Globus pallidus (tissue), 1 donor: ENCODE measurements at places on chromosomes 12 and 14.

- DNase-seq: no peak
Observed at GRCh38 chr12:83796531-83796930, 1109.8 kb downstream of the TMTC2 start.

GRCh38 chr14:99035712-99036610 lies 236.0 kb downstream of the BCL11B start:
- peak; percentile 43 for DNase-seq

GRCh38 chr12:67747869-67748742 lies 99.6 kb downstream of the DYRK2 start:
- DNase-seq: no peak

- DNase-seq: no peak
Observed at GRCh38 chr14:99320621-99321235, 48.7 kb upstream of the BCL11B start.

GRCh38 chr14:101361044-101361443 lies 200.3 kb upstream of the DIO3 start:
- DNase-seq: no peak

DNA sequence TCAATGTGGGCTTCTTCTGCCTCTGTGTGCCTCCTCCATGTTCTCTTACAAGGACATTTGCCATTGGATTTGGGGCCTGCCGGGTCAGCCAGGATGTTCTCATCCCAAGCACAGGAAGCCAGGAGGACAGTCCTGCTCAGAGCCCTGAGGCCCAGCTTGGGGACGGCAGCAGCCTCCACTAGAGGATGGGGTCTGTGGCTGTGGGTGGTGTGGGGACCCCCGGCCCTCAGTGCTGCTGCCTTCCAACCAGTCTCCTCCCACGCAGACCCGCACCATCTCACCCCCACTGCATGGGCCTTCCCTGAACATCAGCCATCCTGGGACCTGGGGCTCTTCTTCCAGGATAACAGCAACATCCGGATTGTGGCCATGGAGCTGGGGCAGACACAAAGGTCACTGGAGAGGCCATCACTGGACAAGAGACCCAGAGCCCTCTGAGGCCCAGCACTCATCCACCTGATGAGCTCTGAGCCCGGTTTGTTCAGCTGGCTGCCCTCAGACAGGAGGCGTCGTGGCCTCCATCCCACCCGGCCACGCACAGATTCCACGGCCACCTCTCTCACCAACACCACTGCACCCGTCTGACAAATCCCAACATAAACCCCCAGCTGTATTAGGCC lies 56.5 kb upstream of the C14orf180 start:
- no peak for DNase-seq

- DNase-seq: no peak
Observed at GRCh38 chr14:35758523-35759129, 50.5 kb downstream of the RALGAPA1 start.

GRCh38 chr14:34036319-34036766 lies 85.5 kb upstream of the EGLN3 start:
- DNase-seq: no peak

- no peak for DNase-seq
Observed at GRCh38 chr14:65371784-65372183, 40.7 kb upstream of the FUT8 start.

GRCh38 chr14:103130017-103130764 lies 6.9 kb downstream of the TNFAIP2 start:
- DNase-seq: no peak

- no peak for DNase-seq
Observed at GRCh38 chr14:72049462-72049861, 117.2 kb downstream of the RGS6 start.

DNA sequence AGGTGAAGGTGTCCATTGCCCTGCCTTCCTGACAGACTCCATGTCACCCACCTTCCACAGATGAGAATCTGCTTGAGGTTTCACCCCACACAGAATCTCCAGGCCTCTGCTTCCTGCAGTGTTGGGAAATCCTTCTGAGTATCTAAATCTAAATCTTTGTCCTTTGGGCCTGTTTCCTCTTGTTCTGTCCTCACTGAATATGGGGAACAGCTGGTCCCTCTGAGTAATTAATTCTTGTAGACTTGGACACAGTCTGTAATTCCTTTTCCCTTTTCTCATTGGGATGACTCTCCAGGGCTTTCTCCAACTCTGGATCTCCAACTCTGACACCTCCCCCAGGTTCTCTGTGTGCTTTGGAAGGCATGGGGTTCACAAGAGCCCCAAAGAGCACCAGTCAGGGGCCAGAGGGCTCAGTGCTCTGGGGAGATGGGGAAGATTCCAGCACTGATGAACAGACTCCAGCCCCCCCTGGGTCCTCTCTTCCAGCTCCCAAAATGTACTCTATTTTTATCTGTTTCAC lies 2.3 kb upstream of the ACVRL1 start:
- no peak for DNase-seq

GRCh38 chr14:105085766-105086165 lies 20.5 kb upstream of the GPR132 start:
- no peak for DNase-seq

DNA sequence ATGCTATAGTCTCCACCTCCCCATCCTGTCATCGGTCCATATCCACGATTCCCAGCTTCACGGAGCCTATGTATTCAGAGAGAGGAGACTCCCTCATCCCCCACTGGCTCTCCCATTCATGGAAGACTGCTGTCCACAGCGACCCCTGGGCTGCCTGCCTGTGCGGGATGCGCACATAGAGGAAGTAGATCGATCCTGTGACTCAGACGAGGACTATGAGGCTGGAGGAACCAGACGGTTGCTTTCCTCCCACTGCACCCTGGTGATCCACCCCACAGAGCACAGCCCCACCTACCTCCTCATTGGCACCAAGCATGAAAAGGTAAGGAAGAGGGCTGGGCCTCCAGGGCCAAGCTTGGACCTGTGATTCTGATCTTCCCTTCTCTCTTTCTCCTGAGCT lies 24.4 kb downstream of the PIGH start:
- DNase-seq: no peak

DNA sequence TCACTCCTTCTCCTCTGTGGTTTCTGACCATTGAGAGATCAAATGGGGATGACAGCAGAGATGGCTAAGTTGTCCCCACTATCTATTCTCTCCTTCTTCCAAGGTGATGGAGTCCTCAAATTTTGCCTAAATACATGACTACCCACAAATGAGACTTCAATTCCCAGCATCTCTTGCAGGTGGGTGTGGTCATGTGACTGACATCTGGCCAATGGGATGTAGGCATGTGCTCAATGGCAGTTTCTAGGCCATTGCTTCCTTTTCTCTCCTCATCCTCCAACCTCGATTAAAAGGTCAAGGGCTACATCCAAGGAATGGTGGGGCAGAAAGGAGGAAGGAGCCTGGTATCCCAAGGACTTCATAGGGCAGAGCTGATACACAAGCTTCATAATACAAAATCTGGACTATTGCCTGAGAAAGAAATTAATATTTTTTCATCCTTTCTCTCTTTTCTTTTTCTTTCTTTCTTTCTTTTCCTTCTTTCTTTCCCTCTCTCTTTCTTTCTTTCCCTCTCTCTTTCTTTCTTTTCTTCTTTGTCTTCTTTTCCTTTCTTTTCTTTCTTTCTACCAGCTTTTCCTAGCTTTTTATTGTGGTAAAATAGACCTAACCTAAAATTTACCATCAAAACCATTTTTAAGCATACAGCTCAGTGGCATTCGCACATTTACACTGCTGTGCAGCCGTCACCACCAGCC lies 100.9 kb upstream of the PRB2 start:
- DNase-seq: no peak

GRCh38 chr12:117039891-117040309 lies 59.3 kb downstream of the TESC start:
- no peak for DNase-seq

GRCh38 chr12:7034464-7034863 lies 16.2 kb upstream of the LPCAT3 start:
- DNase-seq: no peak

DNA sequence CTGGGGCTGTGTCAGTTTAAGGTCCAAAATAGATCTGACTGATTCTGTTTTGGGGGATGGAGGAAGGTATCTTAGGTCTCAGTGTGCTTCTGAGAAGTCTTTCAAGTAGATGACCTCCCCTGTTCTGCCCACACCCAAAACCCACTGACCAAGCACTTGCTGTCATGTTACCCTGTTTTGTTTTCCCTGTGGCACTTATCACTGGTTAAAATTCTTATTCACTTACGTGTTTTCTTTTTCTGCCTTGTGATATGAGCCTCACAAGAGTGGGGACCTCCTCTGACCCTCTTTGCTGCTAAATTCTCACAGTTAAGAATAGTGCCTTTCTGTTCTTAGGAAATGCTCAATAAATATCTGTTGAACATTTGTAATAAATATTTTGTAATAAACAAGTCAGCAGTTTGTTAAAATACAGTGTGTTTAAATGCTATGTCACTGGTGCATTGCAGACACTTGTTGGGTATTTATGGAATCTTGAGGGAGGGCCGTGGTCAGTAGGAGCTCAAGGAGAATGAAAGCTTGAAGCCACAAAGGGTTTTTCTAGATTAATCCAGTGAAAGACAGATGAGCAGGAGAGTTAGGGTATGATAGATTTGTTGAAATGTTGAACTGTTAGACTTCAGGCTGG lies 20.9 kb downstream of the PLEKHA5 start:
- DNase-seq: no peak

- peak; percentile 2 for DNase-seq
Observed at GRCh38 chr12:115794659-115795081, 482.8 kb downstream of the MED13L start.

DNA sequence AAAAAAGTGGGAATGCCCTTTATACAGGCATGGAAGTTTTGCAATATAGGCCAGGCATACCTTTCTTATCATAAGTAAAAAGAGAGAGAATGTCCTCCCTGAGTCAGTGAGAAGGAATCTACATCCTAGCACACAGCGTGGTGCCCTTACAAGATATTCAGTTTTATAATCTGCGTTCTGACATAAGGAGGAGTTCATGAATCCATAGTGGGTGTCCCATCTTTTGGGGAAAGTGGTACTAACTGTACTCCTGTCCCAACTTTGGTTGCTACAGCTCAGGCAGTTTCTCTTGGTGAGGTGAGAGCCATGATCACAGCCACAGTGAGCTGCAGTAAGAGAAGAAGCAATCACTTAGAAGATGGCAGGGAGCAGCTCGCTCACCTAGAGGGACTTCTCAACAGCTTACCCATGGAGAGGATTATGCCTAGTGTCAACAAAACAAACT lies 332.9 kb downstream of the BCAT1 start:
- DNase-seq: no peak

- no peak for DNase-seq
Observed at GRCh38 chr14:49920935-49921334, 28.1 kb downstream of the ARF6 start.

DNA sequence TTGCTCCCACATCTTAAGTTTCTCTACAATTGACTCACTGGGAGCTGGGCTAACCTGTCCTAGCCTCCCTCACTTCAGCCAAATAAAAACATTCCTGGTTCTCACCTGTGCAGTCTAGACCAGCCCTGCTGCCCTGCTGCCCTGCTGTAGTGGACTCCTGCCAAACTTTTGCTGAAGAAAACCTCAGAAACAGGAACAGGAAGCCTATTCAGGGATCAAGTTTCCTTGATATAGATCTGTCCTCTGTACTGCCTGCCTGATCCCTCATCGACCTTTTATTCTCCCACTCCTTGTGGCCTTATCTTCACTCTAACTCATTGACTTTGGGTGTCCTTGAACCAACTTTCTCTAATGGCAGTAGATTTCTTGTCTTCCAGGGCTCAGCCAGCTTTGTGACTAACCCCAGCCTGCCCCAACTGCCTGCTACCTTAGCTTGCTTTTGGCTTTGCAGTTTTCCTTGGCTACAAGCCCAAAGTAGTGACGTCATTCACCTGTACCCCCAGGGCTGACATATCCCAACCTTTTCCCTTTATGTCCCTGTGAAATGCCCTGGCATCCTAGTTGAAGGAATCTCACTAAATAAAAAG lies 234.8 kb downstream of the DUSP6 start:
- no peak for DNase-seq

DNA sequence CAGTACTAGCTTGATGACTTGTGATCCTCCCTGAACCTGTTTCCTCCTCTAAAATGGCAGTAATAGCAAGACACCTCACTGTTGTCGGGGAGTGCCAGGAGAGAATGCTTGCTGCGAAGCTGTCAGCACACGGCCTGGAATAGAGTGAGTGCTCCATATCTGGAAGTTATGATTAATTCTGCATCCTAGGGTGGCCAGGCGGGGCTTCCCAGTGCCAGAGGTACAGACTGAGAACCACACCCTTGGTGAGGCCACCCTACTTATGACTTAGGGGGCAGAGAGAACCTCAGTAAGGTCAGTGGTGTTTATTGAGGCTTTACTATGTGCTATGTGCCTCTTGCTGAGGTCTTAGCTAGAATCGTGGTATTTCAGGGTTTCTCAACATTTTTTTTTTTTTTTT lies 20.1 kb downstream of the MORN3 start:
- DNase-seq: no peak

GRCh38 chr14:51723990-51724389 lies 72.3 kb downstream of the FRMD6 start:
- no peak for DNase-seq

DNA sequence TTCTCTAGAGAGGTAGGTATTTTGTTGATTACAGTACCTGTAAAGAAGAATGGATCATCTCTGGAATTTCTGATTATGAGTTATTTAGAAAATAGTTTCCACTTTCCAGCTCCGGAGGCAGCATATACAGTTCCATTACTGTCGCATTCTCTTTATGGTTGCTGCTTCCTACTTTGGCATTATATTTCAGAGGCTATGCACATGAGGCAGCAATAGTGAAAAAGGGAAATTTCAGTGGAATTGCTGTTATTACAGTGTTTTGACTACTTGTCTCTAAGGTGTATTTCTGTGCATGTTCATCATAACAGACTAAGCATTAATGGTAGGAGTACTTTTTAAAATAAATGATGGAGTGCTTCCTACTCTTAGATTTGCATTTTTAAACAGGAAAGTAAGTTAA lies 10.2 kb downstream of the GNG2 start:
- DNase-seq: no peak

GRCh38 chr12:124438437-124439056 lies 128.9 kb downstream of the NCOR2 start:
- DNase-seq: no peak

GRCh38 chr12:55132816-55133215 lies 6.6 kb downstream of the OR9K2 start:
- no peak for DNase-seq

- no peak for DNase-seq
Observed at GRCh38 chr14:101228949-101229541, 325.5 kb upstream of the RTL1 start.

DNA sequence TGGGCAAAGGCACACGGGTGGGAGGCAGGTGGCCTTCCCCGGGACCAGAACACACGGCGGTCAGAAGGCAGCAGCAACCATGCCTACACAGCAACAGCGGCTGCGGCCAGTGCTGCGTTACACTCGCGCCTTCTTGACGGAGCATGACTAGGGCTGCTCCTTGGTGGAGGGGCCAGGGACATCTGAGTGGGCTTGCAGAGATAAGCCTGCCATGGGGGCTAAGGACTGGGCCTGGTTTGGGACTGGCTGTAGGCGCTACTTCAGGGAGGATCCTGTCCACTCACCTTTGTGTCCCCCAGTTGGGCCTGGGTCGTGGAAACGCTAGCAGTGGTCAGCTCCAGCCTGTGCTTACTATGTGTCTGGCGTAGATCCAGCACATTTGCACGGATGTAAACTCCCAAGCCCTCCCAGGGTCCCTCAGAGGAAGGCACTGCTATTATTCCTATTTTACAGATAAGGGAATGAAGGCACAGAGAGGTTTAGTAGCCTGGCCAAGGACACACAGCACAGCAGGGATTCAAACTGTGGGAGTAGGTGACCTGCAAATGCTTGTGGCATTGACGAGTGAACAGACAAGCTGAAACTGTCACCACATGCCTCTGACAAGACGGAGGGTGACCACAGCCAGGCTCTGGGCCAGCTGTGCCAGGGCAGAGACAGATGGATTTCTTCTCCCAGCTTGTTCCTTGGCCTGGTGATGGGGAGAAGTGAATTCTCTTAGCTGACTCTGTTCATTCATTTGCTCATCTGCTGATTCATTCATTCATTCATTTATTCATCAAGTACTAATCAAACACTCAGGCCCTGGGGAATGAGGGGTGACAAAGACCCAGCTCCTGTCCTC lies 31.9 kb upstream of the DLK1 start:
- no peak for DNase-seq
